ENCODE measurements at places on chromosomes 11 and 22. TPM values are rescaled to one million over a fixed set of nuclear protein-coding genes. Genes with fewer than 3 reads are reported as not detected.
A peak's percentile ranks its signal among the peaks of the same experiment; 100 is the strongest.

The TSG101 gene
- 144 TPM for polyA plus RNA-seq

The BSCL2 gene
- 68.1 TPM for polyA plus RNA-seq

The MRGPRX4 gene
- not detected for polyA plus RNA-seq

The TOP3B gene
- 20.6 TPM for polyA plus RNA-seq

The MAML2 gene
- 28.0 TPM for polyA plus RNA-seq

The AQP11 gene
- 5.0 TPM for polyA plus RNA-seq

The LARGE2 gene
- 21.6 TPM for polyA plus RNA-seq

The THRSP gene
- polyA plus RNA-seq = 0.63 TPM

The ARFIP2 gene
- polyA plus RNA-seq = 71.0 TPM

The PYGM gene
- 1.5 TPM for polyA plus RNA-seq

GRCh38 chr11:102842930-102843329 is 479 bp downstream of the MMP3 start:
- no peak for DNase-seq

GRCh38 chr11:2725368-2726300 is 25.8 kb upstream of the KCNQ1OT1 start:
- peak; percentile 70 for DNase-seq

DNA sequence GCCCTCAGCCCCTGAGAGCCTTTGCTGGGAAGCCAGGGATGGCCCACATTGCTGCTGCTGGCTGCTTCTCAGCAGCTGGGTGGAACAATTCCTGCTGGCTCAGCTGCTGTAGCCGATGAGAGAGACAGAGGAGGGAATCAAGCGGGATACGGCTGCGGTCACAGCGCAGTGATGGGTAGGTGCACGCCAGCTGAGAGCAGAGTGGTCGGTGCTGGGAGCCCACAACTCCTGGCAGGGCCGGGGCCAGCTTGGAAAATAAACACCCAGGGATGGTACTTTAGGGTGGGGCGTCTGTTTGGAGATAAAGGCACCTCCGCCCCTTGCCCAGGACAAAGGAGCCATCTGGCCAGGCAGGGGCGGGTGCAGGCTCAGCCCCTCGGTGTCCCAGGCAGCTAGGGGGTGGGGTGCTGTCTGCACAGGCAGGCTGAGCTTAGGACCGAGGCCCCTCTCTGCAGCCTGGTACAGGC is 480.5 kb downstream of the MIAT start:
- no peak for DNase-seq

DNA sequence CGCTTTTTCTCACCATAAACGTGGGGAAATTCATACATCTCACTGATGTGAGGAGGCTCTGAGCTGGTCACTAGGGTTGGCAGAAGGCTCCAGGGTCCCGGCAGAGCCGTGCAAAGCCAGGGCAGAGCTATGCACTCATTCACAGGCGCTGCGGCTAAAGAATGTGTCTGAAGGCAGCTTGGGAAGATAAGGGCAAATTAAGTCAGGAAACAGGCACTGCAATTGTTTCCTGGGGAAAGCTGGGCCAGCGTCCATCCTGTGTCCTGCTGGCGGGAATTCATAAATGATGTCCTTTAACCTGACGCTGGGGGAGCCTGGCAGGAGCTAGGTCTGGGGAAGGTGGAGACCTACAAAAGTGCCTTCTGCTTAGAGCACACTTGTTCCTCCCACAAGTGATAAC is 27.6 kb downstream of the PKNOX2 start:
- no peak for DNase-seq

DNA sequence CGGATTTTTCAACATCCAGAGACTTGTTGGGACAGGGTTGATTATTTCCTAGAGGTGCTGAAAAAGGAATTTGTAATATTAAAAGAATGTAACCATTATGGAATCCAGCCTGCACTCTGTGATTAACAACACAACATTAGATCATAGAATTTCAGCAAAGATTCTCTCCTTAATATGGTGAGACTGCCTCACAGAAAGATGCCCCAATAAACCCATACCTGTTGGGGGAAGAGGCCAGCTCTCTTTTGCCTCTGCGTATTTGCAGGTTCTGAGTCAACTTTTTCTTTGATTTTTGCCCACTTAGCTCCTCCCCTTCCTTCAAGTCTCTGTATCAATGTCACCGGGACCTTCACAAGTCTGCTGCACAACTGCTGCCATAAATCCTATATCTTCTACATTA is 12.4 kb upstream of the MTMR3 start:
- DNase-seq = no peak

DNA sequence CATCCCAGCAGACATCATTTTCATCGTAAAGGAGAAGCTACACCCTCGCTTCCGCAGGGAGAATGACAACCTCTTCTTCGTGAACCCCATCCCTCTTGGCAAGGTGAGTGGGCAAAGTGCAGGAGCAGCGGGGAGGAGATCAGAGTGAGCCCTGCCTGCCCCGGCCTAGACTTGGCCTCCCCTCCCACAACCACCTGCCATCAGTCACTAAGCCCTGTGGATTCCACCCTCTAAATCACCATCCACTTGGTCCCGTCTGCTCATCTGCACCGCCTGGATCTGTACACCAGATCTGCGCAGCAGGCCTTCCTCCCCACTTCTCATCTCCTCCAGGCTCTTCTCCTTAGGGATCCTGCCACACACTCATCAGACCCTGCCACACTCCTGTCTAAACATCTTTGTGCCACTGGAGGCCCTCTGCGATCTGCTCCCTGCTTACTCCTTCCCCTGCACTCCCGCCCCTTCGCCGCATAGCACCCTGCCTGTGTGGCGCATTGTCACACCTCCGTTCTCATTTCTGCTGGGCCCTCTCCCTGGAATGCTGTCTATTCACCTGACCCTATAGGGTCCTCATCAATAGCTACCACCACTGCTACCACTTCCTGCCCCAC is 14.2 kb downstream of the UCP2 start:
- no peak for DNase-seq

DNA sequence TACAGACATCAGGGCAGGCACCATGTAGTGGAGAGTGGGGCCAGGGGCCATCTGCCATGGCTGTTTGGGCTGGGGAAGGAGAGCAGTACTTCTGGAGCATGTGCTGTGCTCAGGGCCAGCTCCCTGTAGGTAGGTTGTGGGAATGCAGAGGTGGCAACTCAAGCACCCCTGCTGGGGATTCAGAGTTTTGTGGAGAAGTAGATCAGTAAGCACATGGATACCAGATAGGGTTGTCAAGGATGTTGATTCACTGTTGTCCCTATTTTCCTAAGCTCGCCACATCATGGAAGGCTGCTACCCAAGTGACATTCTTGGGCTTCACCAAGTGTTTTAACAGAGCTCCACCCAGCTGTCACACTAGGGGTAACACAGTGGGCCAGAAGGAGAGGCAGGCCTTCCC is 67.2 kb downstream of the BMAL1 start:
- DNase-seq = no peak

DNA sequence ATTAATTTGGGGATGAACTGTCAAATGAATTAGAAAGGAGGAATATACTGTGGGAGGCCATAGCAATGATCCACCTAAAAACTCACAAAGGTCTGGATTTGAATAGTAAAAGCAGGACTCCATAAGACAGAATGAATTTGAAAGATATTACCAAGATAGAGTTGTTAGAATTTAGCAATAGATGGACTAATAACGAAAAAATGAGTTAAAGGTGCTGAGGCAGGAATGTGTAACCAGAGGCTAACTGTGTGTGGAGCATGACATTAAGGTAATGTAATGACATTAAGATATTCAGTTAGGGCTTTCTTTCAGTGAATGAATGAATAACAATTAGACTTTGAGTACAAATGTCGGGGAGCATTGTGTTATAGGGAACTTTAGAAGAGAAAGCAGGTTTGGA is 51.3 kb downstream of the AASDHPPT start:
- DNase-seq = no peak

DNA sequence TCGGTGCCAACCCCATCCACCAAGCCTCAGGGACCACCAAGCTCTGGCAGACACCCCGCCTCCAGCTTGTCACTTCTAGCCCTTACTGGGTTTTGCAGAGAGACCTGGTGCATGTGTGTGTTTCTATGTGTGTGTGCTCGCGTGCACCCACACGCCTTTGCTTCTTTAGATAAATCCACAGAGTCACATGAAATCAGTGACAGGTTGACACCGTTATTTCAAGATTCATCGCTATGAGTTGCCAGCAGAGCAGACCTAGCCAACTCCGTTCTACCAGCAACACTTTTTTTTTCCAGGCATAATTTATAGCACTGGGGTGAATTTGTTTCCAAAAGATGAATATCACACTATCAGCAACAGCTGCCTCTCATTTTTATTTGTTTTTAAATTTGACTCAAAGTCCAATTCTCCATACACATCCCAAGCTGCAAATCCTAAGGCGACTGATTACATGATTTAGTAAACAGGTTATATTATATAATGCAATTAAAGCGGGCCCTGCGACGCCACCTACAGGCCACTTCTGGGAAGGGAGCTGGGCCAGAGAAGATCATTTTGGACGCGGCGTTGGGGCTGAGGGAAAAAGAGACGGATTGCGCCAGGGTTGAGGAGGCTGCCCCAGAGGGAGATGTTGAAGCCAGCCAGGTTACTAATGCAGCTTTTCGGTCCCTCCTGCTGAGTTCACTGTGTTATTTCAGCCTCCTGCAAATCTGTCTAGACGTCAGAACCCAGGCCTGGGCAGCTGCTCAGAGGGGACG is 150.5 kb downstream of the FEZ1 start:
- peak; percentile 73 for DNase-seq

DNA sequence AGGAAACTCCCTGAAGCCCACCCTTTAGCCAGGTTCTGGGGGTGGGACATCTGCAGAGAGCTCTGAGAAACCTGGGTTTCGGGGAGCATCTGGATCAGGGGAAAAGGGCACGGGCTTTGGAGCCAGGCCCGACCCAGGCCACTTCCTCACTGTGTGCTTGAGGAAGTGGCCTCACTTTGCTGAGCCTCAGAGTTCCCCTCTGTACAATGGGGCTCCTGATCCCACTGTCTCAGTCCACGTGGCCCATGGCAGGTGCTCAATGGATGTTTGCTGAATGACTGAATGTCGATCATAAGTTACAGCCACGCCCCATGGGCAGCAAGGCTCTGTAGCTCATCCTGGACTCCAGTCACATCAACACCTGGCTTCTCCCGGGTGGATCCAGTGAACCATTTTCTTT is 1.3 kb downstream of the CRYBB3 start:
- no peak for DNase-seq

DNA sequence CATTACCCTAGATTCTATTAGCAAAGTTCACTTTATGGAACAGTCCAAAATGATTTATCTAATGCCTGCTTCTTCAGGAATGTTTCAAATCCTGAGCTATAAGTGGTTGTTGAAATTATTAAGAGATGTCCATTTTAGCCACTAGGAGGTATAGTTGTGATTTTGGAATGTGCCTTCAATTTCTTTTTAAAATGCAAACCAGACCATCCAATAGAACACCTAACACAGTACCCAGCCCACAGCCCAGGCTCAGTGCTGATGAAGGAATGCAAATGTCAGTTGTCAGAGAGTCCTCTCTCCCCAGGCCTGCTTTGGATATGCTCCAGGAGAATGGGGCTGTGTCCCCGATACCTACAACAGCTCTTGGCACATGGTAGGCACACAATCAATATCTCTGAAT is 85.8 kb upstream of the E2F8 start:
- no peak for DNase-seq

DNA sequence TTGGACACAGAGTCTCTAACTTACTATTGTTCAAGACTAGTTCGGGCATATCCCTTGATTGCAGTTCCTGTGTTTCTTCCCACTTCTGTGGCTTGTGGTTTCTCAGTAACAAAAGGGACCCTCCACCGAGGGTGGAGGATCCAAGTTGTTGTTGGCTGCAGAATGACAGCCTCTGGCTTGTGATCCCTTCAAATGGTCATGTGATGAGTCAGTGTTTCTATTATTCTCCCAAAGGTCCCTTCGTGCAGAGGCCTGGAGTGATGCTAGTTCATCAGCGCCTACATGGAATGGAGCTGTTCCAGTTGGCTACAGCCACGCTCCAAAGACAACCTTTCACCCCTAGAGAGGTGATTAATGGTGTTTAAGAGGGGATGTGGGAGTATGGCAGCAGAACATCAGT is 2.6 kb upstream of the VWCE start:
- DNase-seq = no peak

- DNase-seq = no peak
Measured at GRCh38 chr11:122642472-122642922, 13.0 kb upstream of the UBASH3B start.

DNA sequence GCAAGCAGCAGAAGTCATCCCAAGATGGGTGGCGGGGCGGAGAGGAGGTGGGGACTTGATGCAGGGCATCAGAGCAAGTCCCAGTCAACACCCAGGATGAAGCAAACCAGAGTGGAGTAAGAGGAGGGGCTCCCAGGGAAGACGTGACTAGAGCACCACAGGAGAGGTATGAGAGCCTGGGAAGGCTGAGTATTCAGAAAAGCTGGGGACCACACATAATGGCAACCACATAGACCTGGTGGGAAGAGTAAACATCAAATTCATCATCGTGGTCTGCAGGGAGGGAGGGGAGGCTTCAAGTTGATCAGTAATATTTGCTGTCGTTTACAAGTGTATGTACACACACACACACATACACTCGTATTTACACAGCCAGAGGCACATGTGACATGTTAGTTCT is 60.7 kb upstream of the CLTCL1 start:
- DNase-seq = no peak

GRCh38 chr11:86152006-86152862 is 83.3 kb upstream of the PICALM start:
- DNase-seq = no peak

- DNase-seq = no peak
Measured at GRCh38 chr22:24810043-24810749, 4.2 kb downstream of the SGSM1 start.

DNA sequence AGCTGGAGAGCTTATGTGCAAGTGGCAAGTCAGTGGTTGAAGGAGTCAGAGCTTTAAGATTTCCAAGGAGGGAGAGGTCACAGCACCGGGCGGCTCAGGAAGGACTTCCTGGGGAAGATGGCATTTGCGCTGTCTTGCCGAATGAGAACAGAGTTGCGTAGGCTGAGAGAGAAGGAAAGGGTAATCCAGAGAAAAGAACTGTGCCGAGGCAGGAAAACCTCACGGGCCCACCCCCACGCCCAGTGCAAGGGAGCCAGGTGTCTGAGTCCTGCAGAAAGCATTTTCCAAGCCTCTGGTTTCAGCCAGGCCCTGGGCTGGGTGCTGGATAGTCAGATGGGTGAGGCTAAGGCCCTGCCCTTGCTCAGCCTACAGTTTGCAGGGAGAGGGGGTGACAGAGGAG is 3.2 kb upstream of the AP1B1 start:
- DNase-seq = no peak

- no peak for DNase-seq
Measured at GRCh38 chr11:68372114-68372513, 59.7 kb downstream of the LRP5 start.

GRCh38 chr11:41849250-41849649 is 389.8 kb upstream of the LRRC4C start:
- no peak for DNase-seq

- no peak for DNase-seq
Measured at GRCh38 chr22:43169310-43170130, 17.4 kb downstream of the TTLL12 start.

GRCh38 chr11:32466279-32466915 is 31.1 kb upstream of the WT1 start:
- no peak for DNase-seq

DNA sequence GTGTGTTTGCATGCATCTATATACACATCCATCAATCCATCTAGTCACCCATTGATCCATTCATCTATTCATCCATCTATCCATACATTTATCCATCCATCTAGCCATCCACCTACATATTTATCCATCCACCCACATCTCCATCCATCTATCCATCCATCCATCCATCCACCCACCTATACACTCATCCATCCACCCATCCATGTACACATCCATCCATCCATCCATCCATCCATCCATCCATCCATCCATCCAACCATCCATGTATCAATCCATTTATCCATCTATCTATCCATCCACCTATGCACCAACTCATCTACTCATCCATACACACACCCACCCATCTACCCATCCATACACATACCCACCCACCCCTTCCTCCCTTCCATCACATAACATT is 18.8 kb upstream of the MYEOV start:
- no peak for DNase-seq
